ENCODE measurements at places on chromosomes 7 and 10. TPM values are rescaled to one million over a fixed set of nuclear protein-coding genes. Genes with fewer than 3 reads are reported as not detected.

ASB13 gene
- 28.3 TPM for total RNA-seq

PTPRE gene
- total RNA-seq, result 3.1 TPM

TUBAL3 gene
- total RNA-seq, result 0.15 TPM

WNT8B gene
- total RNA-seq, result 1.1 TPM

HOXA5 gene
- total RNA-seq, result 0.14 TPM

PRPS1L1 gene
- total RNA-seq, result not detected

DNA sequence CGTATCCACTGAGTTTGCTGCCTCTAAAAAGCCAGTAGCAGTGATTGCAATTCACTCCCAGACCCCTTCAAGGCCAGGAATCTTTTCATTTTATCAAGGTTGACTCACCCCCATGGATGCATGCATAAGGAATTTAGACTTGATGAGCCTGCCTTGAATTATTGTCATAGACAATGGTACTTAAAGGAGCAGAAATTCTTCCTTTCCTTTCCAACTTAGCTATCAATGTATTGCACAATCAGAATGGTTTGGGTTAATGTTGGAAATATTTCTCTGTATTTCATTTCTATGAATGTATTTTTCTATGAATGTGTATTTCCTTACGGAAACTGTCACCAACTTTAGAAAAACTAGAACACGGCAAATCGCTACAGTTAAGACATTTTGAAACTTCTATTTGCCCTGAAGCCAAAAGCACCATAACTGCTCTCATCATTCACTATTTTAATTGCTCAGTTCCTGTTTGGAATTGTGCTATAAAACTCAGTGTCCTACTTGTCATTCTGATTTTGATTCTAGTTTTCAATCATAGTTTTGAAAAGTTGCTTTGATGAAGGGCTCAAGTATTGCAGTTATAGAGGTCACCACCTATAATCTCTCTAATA, 355.7 kb upstream of the AKR1E2 start:
- H3K27me3 ChIP-seq, result no peaks in the 10 kb centered on the region
- no peak for DNase-seq

DNA sequence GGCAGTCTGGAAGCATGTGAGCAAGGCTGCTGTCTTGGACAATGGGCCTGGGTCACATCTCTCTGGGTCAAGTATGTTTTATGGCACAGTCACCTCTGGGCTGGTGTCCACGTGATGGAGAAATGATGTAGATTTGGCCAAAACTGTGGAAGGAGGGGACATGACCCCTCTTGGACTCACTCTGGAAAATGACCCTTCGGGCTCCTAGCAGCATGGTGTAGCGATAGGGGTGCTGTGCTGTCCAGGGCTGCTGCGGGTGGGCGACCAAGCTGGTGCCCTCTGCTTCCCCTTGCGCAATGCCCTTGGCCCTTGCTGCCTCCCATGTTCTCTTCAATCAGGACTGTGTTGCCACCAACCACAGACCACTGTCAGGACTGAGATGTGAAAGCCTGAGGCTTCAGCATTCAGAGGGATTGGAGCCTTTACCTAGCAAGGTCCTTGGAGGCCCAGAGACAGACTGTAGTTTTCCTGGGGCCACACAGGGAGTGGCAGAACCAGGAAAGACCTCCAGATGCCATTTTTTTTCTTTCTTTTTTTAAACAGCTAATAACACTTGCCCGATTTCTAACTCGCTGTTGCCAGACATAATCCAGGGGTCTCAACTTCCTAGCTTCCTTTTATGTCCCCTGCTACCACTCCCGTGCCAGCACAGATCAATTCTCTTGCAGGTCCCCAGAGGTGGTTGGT, 6.1 kb downstream of the CYP26A1 start:
- peaks cover 48% of the 10 kb centered on the region for H3K27me3 ChIP-seq
- no peaks in the 10 kb centered on the region for H3K36me3 ChIP-seq
- peaks cover 27% of the 10 kb centered on the region for H3K4me1 ChIP-seq
- no peak overlapping the region for H3K27ac ChIP-seq
- H3K4me3 ChIP-seq, result no peak overlapping the region

DNA sequence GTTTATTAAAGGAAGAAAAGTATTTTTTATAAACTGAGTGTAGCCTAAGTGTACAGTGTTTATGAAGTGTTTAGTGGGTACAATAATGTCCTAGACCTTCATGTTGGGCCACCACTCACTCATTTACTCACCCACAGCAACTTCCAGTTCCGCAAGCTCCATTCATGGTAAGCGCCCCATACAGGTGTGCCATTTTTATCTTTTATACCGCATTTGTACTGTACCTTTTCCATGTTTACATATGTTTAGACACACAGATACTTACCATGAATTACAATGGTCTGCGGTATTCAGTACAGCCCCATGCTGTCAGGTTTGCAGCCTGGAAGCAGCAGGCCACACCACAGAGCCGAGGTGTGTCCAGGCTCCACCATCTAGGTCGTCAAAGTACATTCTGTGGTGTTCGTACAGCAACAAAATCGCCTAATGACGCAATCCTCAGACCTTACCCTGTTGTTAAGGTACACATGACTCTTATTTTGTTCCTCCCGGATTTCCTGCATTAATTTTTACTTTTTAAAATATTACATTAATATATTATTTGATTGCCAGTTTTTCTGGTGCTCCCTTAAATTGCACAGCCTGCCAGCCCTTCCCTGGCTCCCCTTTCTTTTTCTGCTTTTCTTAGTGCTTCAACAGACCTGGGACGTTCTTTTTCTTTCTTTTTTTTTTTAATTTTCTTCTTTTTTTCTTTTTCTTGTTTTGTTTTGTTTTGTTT, 881 bp upstream of the SSBP1 start:
- H3K27me3 ChIP-seq, result no peaks in the 10 kb centered on the region
- no peak for DNase-seq
- peaks cover 28% of the 10 kb centered on the region for H3K36me3 ChIP-seq
- peak overlapping the region; percentile 98 for H3K27ac ChIP-seq
- H3K4me1 ChIP-seq, result peaks cover 25% of the 10 kb centered on the region

DNA sequence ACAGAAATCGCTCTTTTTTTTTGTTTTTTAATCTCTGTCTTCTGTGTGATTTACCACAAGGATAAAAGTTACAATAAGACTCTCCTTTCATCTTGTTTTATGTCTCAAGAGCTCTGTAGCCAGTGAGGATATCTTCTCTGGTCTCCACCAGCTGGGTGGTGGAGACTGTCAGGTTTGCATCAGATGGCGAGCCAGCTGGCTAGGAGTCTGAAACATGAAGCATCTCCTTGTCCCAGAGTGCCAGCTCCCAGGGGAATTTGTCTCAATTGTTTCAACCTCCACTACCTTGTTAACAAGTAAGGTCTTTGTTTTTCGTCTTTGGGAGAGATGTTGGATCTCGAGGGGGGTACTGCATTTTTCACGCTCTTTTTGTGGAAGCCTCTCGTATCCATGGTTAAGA, 47.3 kb downstream of the FRMPD2 start:
- DNase-seq, result no peak
- peaks cover 4% of the 10 kb centered on the region for H3K27me3 ChIP-seq
- no peak overlapping the region for H3K27ac ChIP-seq
- H3K4me3 ChIP-seq, result no peak overlapping the region
- H3K4me1 ChIP-seq, result peaks cover 6% of the 10 kb centered on the region

DNA sequence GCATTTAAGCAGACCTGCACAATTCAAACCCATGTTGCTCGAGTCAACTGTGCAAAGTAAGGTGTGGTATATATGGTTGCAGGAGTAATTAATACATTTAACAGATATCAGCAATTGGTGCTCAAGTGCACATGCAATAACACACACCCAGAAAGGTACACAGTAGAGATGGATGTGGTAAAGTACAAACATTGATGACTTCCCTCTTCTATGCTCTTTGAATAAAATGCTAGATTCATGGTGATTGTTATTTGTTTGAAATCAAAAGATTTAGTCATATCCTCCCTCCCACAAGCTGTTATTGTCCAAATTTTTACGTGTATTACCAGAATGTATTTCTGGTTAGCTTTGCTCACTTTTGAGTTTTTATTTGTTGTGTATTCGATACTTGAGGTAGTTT, 262.0 kb upstream of the CSTF2T start:
- peaks cover 35% of the 10 kb centered on the region for H3K4me1 ChIP-seq
- DNase-seq, result no peak
- no peaks in the 10 kb centered on the region for H3K36me3 ChIP-seq
- H3K27ac ChIP-seq, result no peak overlapping the region

- no peak for DNase-seq
- H3K36me3 ChIP-seq, result no peaks in the 10 kb centered on the region
- no peaks in the 10 kb centered on the region for H3K27me3 ChIP-seq
- H3K27ac ChIP-seq, result no peak overlapping the region
Measured at GRCh38 chr10:127234306-127234800, 38.0 kb upstream of the INSYN2A start.

- no peak overlapping the region for H3K4me3 ChIP-seq
- no peak for DNase-seq
- H3K4me1 ChIP-seq, result peaks cover 6% of the 10 kb centered on the region
- no peaks in the 10 kb centered on the region for H3K36me3 ChIP-seq
- no peak overlapping the region for H3K27ac ChIP-seq
- peaks cover 15% of the 10 kb centered on the region for H3K27me3 ChIP-seq
Measured at GRCh38 chr7:149743476-149744255, 29.7 kb downstream of the ZNF467 start.

GRCh38 chr7:130912862-130913638, 179.0 kb upstream of the KLF14 start:
- no peak for DNase-seq
- peaks cover 74% of the 10 kb centered on the region for H3K4me1 ChIP-seq
- no peak overlapping the region for H3K4me3 ChIP-seq

DNA sequence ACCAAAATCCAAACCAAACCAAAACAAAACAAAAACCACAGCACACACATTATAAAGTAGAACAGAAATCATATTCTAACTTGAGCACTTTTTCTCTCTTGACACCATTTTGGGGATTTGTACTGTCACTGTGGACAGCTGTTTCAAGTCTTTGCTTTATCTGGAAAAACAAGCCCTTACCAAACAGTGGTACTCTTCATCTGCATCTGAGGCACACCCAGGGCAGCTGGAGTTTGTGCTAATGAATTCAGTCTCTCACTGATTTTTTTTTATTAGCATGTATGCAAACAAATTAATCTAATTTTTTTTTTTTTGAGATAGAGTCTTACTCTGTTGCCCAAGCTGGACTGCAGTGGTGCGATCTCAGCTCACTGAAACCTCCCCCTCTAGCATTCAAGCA, 171.4 kb downstream of the RAPGEF5 start:
- peak overlapping the region; percentile 78 for H3K27ac ChIP-seq
- H3K36me3 ChIP-seq, result peaks cover 3% of the 10 kb centered on the region

- H3K36me3 ChIP-seq, result no peaks in the 10 kb centered on the region
- peak overlapping the region; percentile 98 for H3K4me3 ChIP-seq
- no peak for DNase-seq
- H3K4me1 ChIP-seq, result peaks cover 16% of the 10 kb centered on the region
- peak overlapping the region; percentile 97 for H3K27ac ChIP-seq
Measured at GRCh38 chr10:97633921-97634320, 621 bp upstream of the MORN4 start.

- H3K27me3 ChIP-seq, result peaks cover 6% of the 10 kb centered on the region
- peak overlapping the region; percentile 69 for H3K4me3 ChIP-seq
- no peaks in the 10 kb centered on the region for H3K36me3 ChIP-seq
- H3K27ac ChIP-seq, result peak overlapping the region; percentile 68
- peaks cover 21% of the 10 kb centered on the region for H3K4me1 ChIP-seq
- peak; percentile 65 for DNase-seq
Measured at GRCh38 chr7:140229591-140230515, 53.1 kb upstream of the KDM7A start.

DNA sequence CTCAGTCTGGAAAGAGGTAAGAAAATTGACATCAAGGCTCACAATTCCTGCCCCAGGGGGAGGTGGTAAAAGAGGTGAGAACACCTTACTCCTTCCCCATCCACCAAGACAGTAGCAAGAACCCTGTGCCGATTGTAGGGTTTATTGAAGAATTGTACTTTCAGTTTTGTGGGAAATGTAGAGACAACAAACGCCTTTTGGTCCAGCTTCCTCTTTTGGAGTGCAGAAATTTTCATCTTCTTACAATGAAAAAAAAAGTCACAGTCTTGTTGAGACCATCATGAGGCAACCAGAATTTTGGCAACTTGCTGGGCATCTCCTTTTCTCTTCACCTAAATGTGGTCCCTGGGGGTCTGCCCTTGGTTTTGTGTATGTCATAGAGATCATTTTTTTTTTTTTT, 217.7 kb downstream of the TMEM178B start:
- no peak for DNase-seq
- no peak overlapping the region for H3K27ac ChIP-seq
- no peaks in the 10 kb centered on the region for H3K27me3 ChIP-seq
- no peak overlapping the region for H3K4me3 ChIP-seq
- H3K4me1 ChIP-seq, result peaks cover 40% of the 10 kb centered on the region

GRCh38 chr7:381211-382042, 91.5 kb downstream of the FOXL3 start:
- no peak overlapping the region for H3K27ac ChIP-seq

DNA sequence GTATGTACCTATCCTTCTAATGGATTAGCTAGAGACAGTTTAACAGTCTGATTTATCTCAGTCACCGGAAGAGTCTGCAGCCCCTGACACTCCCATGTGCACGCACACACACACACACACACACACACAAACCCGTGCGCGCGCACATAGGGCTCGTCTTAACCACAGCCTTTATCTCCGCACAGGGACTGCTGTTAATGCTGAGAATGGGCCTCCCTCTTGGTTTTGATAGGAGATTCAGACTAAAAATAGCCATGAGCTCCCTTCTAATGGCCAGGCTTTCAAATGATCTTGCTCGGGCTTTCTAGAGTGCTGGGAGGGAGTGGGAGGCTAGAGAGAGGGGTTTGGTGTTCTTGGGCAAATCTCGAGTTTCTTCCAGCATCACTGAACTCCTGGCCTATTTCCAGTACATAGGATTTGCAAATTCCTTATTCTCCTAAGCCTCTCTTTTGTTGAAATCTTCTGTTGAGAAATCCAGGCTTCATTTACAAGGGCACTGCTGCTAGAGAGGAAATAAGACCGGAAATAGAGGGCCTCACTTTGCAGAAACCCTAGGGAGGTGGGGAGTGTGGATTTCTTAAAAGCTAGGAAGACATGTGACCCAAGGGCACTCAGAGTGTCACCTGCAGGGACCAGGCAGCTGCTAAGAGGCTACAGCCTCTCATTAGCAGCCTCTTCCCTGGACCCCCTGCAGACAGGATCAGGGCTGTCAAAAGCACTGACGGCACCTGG, 2.4 kb downstream of the TMEM72 start:
- no peak overlapping the region for H3K4me3 ChIP-seq
- H3K4me1 ChIP-seq, result peaks cover 34% of the 10 kb centered on the region

DNA sequence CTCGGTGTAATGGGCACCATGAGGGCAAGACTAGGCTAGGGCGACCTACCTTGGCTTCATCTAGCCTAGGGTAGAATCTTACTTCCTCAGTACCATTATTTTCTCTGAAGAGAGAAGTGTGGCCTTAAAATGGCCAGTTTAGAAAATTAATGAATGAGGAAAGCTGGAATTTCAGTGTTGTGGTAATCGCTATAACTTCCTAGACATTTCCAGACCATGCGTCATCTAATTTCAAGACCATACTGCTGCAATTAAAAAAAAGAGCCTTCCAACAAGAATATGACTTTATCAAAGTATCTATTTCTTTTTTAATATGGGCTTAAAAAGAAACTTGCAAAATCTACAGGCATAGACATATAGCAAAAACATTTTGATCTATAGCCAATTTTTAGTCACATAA, 68.5 kb downstream of the CPVL start:
- H3K4me1 ChIP-seq, result peaks cover 21% of the 10 kb centered on the region
- no peak for DNase-seq
- no peaks in the 10 kb centered on the region for H3K36me3 ChIP-seq
- no peak overlapping the region for H3K27ac ChIP-seq
- H3K27me3 ChIP-seq, result no peaks in the 10 kb centered on the region

- H3K4me1 ChIP-seq, result peaks cover 45% of the 10 kb centered on the region
- no peak for DNase-seq
- no peak overlapping the region for H3K4me3 ChIP-seq
- H3K27ac ChIP-seq, result no peak overlapping the region
- no peaks in the 10 kb centered on the region for H3K36me3 ChIP-seq
- H3K27me3 ChIP-seq, result no peaks in the 10 kb centered on the region
Measured at GRCh38 chr10:48482207-48482606, 122.7 kb downstream of the ARHGAP22 start.
